ENCODE measurements at places on chromosomes 5 and 9.

GRCh38 chr5:54942064-54942778 lies 43.2 kb downstream of the ESM1 start:
- no peak for DNase-seq

DNA sequence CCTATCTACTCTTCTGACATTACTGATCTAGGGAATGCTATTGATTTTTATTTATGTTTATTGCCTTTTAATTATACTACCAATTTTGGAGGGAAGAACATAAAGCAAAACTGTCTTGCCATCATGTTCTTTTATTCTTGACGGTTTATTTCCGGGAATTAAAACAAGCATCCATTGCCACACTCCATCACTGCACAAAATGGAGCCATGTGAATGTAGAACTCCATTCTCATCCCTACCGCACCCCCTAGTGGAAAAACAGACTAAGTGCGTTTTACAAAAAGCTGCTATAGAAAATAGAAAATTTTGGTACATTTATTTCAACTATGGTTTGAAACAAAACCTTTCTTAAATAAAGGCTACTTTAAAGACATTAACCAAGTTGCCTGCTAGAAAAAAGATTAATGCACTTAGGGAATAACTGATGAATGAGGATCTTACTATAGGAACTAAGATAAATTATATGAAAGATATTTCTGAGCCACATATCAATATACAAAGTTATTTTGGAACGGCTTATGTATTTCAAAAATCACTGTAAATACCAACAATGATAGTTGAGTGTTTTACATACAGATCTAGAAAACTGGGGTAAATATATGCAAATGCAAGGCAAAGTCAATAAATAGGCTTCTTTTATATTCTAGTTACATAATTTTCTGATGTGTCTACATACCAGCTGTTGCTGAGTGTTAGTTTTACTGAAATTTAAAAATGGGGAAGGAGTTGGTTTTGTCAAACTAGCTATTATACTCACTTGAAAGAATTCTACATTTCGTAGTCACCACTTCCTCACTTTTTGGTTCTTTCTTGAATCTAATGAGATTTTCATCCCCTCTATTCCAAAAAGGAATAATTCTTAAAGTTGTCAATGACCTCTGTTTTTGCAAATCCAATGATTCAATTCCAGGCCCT lies 26.5 kb downstream of the OXCT1 start:
- DNase-seq: no peak

DNA sequence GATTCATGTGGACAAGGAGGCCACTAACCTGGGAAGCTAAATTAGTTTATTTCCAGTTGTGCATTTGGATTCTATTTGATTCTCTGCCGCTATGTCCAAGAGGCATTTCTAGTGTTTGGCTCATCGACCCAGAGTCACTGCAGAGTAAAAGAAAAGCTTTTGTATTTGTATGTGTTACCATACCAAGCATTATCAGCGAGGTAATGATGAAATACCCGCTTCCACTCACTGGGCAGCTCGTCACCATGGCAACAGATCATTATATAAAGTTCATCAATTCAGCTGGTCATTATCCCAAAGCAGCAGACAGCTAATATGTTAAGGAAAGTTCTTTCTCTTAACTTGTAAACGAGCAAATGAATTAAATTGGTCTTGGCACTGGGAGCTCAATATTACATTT lies 380.3 kb downstream of the SEMA5A start:
- DNase-seq: no peak

DNA sequence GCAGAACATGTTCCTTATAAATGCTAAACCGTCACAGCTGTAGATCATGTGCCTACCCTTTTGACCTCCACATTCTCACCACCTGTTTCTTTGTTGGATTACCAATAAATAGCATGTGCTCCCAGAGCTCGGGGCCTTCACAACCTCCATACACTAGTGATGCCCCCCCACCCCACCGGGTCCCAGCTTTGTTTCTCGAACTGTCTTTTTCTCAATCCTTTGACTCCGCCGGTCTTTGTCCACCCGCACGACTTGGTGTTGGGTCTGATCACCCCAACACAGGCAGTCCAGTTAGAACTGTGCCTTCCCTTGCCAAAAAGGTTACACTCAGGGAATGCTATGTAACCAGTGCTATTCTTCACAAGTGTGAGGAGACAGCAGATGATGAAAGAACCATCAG lies 485.9 kb upstream of the C9orf72 start:
- DNase-seq: no peak

DNA sequence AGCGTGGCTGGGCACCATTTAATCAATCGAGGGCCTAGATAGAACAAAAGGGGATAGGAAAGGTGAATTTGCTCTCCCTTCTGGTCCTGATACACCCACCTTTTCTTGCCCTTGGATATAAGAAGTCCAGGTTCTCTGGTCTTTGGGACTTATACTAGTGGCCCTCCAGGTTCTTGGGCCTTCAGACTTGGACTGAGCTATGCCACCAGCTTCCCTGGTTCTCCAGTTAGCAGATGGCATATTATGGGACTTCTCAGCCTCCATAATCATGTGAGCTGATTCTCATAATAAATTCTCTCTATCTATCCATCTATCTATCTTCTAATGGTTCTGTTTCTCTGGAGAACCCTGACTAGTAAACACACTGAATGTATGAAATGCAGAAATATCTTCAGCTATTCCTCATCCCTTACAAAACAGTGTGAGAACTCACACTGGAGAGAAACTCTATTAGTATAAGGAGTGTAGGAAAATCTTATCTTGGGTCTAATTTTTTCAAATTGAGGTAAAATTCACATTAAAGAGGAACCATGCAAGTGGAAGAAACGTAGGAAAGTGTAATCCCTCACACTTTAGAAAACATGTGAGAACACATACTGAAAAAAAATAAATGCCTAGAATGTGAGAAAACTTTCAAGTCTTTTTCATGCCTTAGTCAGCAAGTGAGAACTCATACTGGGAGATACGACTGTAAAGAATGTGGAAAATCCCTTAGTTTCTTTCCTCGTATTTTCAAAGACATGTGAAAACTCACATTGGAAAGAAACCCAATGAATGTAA lies 15.5 kb downstream of the PCDHB15 start:
- no peak for DNase-seq

GRCh38 chr5:77568082-77568481 lies 70.4 kb downstream of the OTP start:
- DNase-seq: no peak

DNA sequence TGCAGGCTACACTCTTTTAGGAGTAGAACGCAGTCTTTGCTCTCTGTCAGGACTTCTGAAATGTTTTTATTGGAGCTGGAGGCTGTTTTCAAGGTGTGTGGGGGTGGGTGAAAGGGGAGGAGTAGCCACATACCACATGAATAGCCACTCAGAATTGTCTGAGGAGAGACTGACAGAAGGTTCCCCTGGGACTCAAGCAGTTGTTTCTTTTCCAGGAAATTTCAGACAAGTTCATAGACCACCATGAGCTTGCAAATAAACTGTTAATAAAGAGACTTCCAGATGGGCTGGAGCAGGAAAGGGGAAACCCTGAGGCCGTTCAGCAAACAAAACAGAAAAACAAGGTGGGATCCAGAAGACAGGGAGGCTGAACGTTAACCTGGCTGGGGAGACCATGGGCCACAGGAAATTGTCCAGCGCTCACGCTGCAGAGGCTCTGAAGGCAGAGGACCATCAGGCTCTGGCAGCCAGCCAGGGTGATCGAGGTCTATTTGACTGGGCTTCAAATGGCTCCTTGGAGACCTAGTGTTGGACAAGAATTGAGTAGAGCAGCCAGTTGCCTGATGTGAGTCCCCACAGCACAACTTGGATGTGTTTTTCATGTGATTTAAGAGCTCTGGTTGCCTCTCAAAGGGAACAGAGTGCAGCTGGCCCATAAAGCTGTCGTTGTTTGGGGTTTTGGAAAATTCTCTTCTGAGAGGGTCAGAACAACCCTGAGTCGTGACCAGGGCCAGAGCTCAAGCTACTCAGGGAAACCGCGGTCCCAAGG lies 159.2 kb upstream of the RAI14 start:
- no peak for DNase-seq

DNA sequence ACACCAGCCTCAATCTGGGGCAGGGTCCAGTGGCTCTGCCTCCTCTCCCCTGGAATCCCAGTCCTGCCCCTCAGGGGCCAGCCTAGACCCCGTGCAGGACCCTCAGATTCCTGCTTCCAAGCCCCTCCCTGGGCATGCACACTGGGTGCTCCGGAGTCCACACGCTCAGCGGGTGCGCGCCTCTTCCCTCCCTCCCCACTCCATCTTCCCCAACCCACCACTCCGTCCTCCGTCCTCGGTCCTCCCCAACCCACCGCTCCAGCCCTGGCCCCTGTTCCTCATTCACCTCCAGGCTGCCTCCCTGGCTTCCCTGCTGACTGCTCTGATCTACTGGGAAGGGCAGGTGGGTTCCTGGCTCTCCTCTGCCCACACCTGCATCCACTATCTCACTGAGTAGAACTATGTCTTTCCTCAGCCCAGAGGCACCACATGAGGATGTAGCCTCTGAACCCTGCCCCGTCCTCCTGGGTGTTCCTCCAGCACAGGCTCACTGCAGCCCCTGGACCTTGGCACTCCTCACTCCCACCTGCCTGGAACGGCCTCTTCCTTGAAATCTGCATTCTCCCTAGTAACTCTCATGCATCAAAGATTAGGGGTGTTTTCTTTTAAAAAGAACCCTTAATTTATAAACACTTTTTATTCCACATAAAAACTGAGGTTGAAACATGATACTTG lies 92.8 kb downstream of the CAMSAP1 start:
- DNase-seq: no peak

GRCh38 chr9:2017331-2018161 lies 2.4 kb downstream of the SMARCA2 start:
- DNase-seq: peak; percentile 23

- no peak for DNase-seq
Observed at GRCh38 chr9:115155037-115155436, 37.1 kb upstream of the TNC start.

DNA sequence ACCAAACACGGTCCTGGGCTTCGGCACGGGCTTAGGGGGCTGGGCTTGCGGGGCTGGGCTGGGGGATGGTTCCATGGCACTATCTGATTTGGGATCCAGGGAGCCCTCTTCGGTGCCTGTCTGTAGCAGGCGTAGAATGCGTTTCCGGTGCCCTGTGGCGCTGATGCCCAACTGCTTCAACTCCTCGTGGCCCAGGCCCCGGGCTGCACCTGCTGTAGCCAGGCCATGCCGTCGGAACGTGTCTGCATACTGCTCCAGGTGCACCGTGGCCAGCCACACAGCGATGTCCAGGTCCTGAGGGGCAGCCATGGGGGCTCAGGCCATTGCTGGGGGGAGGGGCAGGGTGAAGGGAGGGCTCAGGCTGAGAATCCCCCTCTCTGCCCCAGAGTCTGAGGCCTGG lies 1.9 kb downstream of the ARAP3 start:
- no peak for DNase-seq

DNA sequence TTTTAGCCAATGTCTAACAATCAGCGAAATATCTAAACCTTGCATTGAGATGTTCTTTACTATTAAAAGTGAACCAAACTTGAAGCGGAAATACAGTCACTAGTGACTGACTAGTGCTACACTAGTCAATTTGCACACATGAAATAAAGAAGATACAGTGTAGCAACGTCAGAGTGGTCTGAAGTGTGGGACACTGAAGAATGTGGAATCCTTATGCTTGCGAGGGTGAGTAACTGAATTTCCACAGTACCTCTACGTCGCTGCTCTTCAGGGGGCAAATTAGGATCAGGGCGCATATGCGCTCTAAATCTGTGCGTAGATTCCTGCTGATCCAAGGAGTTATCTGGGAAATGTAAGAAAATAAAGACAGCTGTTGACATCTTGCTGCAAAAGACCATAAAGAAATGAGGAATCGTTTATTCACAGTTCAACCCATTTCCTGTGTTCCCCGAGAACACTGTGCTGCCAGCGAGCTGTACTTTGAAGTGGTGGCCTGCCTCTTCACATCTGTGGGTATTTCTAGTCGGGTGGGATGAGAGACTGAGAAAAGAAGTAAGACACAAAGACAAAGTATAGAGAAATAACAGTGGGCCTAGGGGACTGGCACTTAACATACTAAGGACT lies 39.8 kb upstream of the FLT4 start:
- DNase-seq: no peak

DNA sequence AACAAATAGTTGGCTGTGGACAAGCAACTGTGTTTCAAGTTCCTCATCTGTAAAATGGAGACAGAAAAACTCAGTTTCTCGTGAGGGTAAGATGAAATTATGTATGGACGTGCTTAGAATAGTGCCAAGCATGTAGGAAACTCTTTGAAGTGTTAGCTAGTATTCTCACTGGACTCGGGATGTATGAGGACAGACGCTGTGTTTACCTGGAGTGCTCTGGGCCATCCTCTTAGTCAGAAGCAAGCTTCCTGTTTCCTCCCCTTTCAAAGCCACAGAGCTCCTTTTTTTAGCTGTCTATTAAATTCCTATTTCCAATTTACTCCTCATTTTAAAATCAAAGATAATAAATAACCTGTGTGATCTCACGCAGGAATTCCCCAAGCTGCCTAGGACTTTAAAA lies 23.8 kb upstream of the IQGAP2 start:
- no peak for DNase-seq

DNA sequence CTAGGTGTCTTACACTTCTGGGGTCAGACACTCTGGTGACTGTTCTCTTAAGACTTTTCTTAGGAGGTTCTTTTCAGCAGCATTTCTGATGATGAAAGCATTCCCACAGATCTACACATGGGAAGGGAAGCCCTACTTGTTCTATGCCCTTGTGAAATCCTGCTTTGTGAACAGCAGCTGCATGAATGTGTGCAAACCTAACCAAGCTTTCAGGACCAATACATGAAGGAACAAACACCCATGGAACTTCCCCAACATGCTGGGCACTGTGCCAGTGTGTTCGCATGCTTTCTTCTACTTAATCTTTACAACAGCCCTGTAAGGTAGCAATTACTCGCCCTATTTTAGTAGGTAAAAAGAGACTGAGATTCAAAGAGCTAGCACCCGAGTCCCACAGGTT lies 439.9 kb upstream of the KLF4 start:
- no peak for DNase-seq

DNA sequence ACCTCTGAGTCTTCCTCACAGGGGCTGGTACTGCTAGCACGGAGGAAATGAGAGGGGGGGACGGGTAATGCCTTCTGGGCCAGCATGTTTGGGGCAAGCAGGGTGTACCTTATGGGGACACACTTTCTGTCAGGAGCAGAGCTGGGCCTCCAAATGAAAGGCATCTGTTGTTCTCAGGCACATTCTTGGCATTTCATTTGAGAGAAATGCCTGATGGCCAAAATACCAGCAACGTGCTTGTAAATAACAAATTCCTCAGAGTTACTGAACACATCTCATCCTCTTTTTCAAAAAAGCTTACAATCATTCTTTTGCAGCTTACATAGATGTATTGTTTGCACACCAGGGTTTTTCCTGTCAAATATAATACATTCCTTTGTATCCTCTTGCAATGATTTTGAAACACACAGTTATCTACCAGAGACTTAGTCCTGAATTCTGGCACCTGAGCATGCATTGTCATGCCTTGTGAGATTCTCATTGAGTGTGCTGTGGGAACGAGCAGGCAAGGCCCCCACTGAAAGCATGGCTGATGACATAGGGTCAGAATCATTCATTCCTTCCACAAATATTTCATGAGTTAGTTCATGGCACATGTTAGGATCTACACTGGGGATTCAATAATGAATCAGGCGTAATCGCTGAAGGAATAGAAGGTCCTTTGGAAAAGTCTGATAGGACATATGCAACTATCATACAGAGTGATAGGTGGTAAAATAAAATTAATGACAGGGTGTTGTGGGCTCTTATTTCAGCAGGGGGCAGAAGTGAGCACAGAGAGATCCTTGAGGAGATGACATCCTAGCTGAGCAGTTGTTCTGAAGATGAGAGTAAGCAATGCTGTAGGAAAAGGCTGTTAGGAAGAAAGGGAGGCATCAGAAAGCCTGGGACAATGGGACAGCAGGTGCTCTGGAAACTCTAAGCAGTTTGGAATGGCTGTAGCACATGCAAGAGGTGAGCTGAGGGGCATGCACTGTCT lies 260.9 kb upstream of the TUT7 start:
- DNase-seq: no peak

All from HuH-7.5 (cell line).